AG09309 (cell line): ENCODE measurements at places on chromosomes 3 and 15.
A peak's percentile ranks its signal among the peaks of the same experiment; 100 is the strongest.

DNA sequence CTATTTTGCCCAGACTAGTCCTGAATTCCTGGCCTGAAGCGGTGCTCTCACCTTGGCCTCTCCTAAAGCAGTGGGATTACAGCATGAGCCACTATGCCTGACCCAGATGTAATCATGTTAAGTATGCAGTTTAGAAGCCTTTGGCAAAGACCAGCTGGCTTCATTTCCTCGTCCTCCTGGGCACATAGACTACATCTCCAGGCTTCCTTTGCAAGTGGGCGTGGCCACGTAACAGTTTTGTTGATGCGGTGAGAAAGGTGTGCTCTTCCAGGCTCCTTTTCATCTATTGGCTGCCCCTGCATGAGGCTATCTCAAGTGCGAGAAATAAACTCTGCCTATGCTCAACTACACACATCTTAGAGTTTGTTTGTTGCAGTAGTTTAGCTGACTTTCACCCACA, 13.0 kb downstream of the SV2B start:
- no peak for DNase-seq

DNA sequence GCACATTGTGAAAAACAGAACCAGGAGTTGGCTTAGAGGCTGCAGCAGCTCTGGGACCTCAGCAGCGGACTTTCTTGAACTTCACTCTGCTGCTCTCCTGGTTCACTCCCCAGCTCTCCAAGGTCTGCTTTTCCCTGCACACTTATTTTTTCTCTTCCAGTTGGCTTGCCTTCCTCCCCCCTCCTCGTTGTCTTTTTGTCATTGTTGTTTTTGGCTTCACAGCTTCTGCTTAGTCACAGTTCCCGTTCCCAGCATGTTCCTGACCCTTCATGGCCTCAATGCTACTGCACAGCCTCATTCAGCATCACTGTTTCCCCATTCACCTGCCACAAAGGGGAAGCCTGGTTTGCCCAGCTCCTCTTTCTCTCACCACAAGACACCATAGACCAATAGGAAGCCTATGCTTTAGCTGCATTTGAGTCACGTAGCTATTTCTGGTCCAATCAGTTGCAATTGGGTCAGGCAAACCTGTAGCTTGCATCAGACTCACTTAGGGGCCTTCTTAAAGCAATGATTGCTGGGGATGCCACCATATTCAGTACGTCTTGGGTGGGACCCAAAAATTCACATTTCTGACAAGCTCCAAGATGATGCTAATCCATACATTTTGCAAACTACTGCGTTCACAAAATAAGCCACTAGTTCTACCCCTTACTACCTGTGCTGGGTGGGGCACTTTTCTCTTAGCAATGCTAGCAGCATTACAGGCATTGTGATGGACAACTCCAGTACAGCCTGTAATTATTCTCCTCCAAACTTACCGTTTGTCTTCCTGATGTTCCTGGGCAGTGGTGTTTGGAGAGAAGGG, 7.8 kb upstream of the SUMF1 start:
- DNase-seq: no peak

GRCh38 chr15:73873889-73874511, 636 bp downstream of the TBC1D21 start:
- peak; percentile 20 for DNase-seq

DNA sequence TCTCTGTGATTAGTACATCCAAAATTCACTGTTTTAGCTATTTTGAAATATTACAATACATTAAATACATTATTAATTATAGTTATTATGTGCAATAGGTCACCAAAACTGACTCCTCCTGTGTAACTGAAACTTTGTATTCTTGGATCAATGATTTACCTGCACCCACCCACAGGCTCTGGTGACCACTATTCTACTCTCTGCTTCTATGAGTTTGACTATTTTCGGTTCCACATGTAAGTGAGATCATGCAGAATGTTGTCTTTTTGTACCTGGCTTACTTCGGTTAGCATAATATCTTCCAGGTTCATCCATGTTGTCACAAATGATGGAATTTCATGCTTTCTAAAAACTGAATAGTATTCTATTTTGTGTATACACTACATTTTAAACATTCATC, 43.8 kb downstream of the SLC2A2 start:
- DNase-seq: no peak

DNA sequence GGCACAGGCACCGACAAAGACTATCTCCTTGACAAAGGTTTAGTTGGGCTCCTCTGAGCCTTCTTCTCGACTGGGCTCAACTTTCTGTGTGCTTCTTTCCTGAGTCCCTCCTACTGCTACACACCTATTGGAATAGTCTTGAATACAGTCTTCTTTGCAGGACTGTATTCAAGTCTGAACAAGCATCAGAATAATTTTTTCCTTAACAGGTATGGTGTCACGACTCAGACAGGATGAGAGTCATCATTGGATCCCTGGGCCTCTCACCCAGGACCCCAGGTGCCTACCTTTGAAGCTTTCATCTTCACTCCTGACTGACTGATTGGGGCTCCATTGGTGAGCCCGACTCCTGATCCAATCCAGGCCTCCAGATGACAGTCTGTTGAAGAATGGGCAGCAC, 66.3 kb downstream of the CRYGS start:
- no peak for DNase-seq

DNA sequence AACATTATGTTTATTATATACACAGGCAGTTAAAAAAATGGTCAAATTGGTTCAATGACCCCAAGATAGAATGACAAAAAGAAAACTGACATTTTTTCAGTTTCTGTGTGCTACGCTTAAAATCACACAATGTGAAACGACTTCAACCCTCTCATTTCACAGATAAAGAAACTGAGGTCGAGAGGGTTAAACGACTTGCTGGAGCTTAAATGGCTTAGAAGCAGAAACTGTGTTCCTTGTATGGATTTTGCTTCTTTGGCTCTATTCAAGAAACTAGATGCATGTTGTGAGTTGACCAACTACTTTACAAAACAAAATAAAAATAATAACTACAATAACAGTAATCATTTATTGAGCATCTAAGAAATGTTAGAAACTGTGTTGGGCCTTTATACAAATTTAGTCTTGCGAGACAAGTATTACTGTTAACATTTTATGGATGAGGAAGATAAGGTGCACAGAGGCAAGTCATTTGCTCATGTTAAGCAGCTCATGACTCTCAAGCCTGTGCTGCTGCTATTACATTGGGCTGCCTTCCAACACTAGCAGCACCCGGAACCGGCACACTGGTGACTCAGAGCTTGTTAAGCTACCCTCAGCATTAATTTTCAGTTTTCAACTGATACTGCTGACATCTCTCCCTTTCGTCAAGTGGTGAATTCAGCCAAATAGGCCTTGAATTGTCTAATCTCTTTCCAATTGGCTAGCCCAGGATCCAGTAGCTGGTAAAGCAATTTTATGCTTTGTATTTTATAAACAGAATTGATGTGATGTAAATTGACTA, 487.6 kb downstream of the NAALADL2 start:
- peak; percentile 94 for DNase-seq

DNA sequence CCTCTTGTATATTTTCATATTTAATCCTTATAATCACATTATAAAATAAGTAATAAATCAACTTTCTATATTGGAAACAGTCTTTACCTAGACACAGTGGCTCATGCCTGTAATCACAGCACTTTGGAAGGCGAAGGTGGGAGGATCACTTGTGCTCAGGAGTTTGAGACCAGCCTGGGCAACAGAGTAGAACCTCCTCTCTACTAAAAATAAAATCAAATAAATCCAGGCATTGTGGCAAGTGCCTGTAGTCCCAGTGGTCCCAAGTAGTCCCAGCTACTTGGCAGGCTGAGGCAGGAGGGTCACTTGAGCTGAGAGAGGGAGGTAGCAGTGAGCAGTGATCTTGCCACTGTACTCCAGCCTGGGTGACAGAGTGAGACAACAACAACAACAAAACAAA, 975.1 kb downstream of the ROBO1 start:
- no peak for DNase-seq

GRCh38 chr3:32897001-32897601, 54.3 kb upstream of the CCR4 start:
- no peak for DNase-seq

GRCh38 chr15:40498891-40499290, 28.1 kb downstream of the CHST14 start:
- no peak for DNase-seq

GRCh38 chr15:77505556-77505955, 84.9 kb downstream of the HMG20A start:
- DNase-seq: no peak

GRCh38 chr3:161305095-161305991, 66.0 kb downstream of the SPTSSB start:
- no peak for DNase-seq

DNA sequence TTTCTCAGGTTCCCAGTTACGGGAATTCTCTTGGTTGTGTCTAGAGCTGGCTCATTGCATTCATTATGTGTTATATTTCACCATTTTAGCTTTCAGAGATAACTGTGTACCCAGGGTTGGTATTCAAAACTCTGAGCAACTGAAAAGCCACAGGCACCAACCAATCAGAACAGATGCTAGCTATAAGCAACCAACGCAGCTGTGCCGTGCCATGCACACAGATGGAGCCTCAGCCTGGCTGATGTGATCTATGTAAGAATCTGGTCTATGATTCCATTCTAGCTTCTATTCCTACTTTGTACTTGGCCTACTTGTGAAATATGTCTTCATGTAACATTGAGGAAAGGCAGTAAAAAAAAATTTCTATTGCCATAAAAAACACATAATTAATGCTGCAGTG, 95.0 kb upstream of the CCDC80 start:
- DNase-seq: no peak

DNA sequence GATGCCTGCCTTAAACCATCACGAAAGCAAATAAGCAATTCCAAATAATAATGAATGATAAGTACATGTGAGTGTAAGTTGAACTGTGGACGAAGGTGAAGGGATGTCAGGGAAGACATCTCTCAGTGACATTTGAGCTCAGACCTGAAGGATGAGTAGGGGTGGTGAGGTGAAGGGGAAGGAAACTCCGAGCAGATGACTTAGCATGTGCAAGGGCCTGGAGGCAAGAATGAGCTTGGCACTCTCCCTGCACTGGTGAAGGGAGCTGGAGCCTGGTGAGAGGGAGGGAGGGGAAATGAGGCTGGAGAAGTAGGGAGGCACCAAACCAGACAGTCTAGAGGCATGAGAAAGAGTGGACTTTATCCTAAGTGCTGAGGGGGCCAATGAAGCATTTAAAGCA, 84.3 kb downstream of the MTHFS start:
- DNase-seq: no peak

- no peak for DNase-seq
These were observed 1.1 kb downstream of the ITPR1 start for GRCh38 chr3:4493941-4494894.

- no peak for DNase-seq
These were observed 16.0 kb downstream of the SLC22A14 start for GRCh38 chr3:38297947-38298711.

DNA sequence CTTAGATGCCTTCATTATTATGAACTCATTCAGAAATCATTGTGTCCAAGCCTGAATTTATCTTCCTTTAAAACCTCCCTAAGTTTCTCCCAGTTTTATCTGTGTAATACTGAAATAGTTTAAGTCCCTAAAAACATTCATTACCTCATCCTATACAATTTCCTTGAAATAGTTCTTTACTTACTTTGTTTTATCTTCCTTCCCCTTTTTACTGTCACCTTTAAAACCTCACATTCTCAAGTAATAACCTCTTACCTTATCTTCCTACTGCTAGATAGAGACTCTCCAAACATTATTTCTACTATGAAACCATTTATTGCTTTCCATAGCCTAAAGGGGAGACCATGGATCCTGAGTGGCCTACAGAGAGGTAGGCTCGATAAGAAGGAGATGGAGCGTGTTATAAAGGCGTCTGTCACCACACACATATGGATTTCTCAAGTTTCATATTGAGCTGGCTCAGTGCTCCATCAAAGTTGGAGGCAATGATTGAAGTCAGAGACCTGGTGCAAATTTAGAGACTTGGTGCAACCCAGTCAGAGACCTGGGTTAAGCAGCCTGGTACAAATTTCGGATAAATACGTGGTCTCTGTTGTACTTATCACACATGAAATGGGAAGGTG, 140.4 kb downstream of the NFKBIZ start:
- DNase-seq: no peak

GRCh38 chr3:165617134-165617533, 220.1 kb downstream of the BCHE start:
- DNase-seq: no peak

GRCh38 chr15:43243020-43243645, 22.3 kb upstream of the EPB42 start:
- DNase-seq: no peak
